ENCODE measurements at places on chromosomes 3 and 15.
A peak's percentile ranks its signal among the peaks of the same experiment; 100 is the strongest.

- DNase-seq: peak; percentile 4
Measured at GRCh38 chr15:67907184-67907723, 67.4 kb upstream of the RNU6-1 start.

DNA sequence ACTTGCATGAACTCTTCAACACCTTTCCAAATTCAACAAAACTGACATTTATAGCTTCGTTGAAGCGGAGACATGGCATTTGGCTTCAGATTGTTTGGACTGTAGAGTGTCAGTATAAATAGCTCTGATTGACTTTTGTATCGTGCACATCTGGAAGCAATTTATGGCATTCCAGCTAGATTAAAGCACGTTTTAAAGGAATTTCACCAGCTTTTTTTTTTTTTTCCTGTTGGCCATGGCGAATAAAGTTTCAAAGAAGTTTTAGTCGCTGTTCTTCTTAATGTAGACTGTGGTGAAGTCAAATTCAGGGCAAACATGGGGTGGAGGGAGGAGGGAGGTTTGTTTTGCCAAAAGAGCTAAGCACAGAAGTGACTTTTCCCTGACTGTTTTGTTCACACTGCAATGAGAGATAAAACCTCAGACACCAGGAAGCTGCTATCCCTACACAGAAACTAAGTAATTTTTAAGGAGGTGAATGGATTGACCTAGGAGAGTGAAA is 391.0 kb upstream of the RARB start:
- DNase-seq: no peak

GRCh38 chr15:50166216-50166615 is 15.8 kb upstream of the SLC27A2 start:
- DNase-seq: no peak

DNA sequence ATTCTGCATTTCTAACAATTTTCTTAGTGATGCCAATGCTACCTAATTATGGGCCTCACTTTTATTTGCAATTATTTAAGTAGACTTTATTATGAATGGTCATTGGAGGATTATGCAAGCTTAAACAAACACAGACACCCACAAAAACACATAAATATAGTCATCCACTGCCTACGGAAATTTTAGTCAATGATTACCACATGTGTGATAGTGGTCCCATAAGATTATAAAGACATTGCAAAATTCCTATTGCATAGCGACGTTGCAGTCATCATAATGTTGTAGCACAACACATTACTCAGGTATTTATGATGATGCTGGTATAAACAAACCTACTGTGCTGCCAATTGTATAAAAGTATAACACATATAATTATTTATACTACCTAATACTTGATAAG is 247.8 kb upstream of the ALCAM start:
- DNase-seq: no peak

DNA sequence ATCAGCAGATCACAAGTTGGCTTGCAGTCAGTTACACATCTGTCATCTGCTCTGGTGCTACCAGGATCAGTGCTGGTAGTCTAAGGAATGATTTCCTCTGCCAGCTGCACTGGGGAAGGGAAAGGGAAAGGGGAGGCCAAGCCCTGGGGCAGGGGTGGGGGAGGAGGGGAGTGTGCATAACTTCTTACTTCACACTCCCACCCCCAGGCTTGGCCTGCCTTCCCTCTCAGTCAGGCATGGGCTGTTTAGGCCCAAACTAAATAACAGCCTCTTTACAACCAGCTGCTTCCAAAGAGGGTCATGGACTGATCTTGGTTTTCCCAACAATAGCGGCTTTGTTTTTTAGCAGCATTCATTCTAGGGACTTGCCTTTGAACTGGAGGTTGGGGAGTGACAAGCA is 86.1 kb upstream of the PSMD6 start:
- DNase-seq: peak; percentile 83

DNA sequence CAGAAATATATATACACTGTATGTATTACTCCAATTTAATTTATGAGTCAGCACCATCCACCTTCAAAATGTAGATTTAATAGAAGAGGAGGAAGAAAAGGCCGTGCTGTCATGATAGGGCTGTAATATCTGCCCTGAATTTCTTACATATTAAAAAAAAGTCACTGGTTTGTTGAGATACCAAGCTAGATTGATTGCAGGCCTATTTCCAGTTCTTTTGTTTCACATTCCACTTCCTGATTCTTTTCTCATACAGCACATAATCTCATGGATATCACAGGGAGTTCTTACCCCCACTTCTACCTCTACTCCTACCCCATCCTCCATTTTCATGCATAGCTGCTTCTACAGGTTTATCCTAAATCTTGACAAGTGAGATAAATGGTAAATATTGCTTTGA is 290.3 kb downstream of the ZBTB20 start:
- no peak for DNase-seq

DNA sequence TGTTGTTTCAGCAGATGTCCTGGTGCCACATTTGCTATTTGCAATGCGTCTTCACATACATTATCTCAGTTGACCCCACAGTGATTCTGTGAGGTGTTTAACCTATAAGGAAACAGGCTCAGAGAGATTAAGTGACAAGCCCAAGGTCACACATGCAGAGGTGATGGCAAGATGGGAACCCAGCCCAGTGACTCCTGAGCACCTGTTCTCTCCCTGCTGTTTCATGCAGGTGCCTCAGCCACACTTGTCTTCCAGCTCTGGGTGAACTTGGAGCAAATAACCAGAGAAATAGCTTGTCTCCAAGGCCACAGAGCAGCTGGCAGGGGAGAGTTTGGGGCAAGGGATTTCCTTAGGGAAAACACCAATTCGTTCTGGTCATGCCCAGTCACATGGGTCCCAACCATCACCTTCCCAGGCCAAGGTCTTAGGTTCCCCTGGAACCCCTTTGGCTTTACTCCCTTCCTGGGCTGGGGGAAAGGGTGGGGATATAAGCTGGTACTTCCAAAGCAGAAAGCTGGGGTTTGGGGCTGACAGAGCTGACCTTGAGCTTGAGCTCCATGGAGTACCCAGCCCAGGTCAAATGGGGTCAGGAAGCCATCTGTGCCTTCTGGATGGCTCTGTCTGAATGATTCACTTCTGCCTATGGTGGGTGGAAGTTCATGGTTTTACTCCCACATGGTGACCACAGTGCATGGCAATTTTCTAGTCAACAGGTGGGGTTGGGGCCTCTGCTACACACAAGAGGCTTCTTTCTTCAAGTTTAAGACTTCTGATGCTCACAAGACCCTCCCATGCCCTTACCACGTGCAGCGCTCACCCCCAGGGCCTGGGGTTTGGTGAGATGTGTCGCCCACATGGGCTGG is 22.4 kb downstream of the LIPC start:
- DNase-seq: no peak

- peak; percentile 61 for DNase-seq
Measured at GRCh38 chr3:11803977-11804892, 42.5 kb downstream of the TAMM41 start.

DNA sequence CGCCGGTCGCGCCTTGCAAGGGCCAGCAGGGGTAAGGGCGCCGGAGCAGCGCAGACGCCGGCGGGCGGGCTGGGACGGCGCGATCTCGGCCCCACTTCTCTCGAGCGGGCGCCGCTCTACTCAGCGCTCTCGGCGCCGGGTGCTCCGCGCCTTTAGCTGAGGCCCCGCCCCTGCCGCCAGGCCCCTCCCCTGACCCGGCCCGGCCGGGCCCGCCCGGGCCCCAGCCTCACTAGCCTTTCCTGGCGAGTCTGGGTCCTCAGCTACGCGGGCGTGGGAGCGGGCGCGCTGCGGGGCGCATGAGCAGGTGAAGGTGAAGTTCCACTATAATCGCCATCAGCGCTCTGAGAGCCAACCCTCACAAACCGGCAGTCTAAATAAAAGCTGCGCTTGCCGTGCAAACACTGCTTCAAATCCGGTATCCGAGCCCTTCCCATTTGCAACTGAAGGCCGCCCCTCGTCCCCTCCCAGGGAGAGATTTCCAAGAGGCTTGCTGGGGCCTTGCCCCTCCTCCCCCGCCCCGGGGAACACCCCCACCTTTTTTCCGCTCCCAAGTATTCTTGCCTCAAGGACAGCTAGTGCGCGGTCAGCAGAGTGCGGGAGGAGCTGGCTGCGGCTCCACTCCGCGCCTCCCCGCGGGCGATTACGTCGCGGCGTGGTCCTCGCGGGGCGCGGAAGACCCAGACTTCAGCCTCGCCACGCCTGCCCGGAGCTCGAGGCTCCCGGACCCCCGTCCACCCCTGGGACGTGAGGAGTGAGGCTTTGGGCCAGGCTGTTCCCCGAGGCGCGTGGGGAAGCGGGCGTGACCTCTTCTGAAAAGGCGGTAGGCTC is at the start of gene RPP25:
Gene RPP25, minus strand, starts transcription at position 125 of the 828 bp plus-strand sequence. CDS start 189 bp downstream, outside the sequence.
- peak; percentile 92 for DNase-seq

GRCh38 chr15:95558131-95558530 is 772.4 kb upstream of the NR2F2 start:
- DNase-seq: no peak

GRCh38 chr3:4038351-4038750 is 239.1 kb downstream of the LRRN1 start:
- DNase-seq: no peak

- DNase-seq: no peak
Measured at GRCh38 chr15:56207092-56207491, 36.6 kb downstream of the RFX7 start.

DNA sequence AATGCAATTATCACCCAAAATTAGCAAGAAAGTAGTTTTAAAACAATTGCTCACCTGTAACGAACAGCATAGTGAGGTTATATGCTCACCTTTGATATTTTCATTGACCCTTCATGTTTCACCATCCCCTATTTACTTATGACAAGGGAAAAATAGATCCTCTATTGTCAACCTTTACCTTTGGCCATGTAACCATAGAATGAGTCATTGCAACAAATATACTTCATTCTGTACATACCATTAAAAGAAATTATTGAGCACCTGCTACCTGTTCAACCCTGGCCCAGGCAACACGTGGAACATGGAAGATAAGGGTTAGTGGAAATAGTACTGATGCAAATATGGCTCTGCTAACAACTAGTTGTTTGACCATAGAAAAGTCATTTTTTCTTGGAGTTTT is 20.2 kb downstream of the LSAMP start:
- DNase-seq: no peak

DNA sequence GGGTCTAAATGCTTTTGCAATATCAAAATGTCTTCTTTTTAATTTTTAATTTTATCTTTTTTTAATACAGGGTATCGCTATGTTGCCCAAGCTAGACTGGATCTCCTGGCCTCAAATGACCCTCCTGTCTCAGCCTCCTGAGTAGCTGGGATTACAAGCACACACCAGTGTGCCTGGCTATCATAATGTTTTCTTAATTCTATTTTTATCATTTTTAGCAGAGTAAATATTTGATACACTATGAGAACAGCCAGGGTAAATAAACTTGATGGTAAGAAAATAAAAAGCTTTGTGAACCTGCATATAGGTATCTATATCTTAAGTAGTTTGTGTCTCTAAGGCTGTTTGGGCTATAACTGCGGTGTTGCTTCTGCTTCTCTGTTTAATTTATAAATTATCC is 60.4 kb downstream of the IL12A start:
- no peak for DNase-seq

- peak; percentile 32 for DNase-seq
Measured at GRCh38 chr15:76994001-76994400, 925 bp upstream of the PSTPIP1 start.

- peak; percentile 58 for DNase-seq
Measured at GRCh38 chr3:64677961-64678716, 9.7 kb downstream of the ADAMTS9 start.

- no peak for DNase-seq
Measured at GRCh38 chr3:69675786-69676530, 63.3 kb upstream of the MITF start.

DNA sequence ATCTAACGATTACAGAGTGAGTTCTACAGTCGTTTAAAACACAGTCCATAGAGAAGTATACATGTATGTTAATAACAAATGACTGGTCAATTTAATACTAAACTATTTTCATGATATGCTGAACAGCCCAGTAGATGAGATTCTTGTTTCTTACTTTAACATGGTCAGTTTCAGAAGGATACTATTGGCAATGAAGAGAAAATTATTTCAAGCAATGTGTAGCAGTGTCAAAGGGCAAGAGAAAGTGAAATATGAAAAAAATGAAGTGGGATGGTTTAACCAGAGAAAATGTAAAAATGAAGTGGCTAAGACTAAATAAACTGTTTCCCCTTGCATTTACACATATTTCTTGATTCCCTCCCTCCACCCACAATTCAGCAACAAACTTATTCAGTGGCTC is 192.1 kb upstream of the TTC14 start:
- no peak for DNase-seq

DNA sequence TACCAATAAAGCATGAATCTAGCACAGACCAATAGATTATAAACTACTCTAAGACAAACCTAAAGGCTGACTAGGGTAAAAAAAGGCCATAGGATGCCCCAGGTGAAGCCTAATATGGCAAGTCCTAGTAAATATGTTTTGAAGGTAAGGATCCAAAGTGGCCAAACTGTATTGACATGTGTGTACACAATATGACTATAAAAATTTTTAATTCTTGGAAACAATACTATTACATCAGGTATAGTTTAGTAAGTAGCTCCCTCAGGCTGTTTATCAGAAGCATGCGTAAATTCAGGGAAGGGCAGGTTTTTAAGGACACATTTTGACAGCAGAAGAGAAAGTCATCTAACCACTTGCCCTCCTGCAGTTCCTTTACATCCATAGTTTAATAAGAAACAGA is 18.8 kb downstream of the GNB4 start:
- no peak for DNase-seq

- no peak for DNase-seq
Measured at GRCh38 chr3:5294356-5294755, 106.8 kb downstream of the EDEM1 start.

DNA sequence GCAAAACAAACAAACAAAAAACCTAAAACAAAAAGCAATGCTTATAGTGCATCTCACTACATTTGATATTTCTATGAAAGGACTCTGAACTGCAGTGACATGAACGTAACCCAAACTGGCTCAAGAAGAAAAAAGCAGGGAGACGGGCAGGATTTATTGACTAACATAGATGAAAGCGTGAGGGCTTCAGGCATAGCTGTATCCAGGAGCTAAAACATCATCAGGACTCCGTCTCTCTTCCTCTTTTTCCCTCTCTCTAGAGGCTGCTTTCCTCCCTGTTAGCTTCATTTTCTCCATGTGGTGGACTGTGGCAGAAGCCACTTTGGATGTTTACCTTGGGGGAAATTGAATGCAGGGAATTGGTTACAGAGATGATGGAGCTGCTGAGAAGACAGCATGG is 418.2 kb upstream of the PROK2 start:
- DNase-seq: no peak

GRCh38 chr3:12413721-12414255 is 70.5 kb upstream of the TSEN2 start:
- no peak for DNase-seq

- DNase-seq: no peak
Measured at GRCh38 chr15:99068186-99068585, 36.7 kb upstream of the SYNM start.

- DNase-seq: peak; percentile 94
Measured at GRCh38 chr15:32668942-32669341, 27.4 kb downstream of the SCG5 start.

DNA sequence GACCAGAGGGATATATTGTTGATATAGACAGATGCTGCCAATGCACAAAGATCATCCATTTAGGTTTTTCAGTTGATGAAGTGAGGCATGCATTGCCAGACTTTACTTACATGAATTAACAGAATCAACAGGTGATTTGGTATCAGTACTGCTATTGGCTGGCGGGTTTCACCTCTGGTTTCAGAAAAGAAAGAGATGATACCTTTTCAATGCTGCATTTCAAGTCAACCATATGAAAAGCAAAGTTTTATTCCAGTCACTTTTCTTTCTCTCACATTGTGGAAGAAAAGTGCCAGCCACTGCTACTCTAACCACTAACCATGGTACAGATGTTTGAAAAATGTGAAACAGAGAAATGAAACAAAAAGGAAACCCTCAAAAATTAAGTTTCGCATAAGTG is 289.1 kb downstream of the TIGIT start:
- DNase-seq: no peak
